Transverse colon (tissue), 4 donors: ENCODE measurements at places on chromosomes 2 and 18. TPM values are rescaled to one million over a fixed set of nuclear protein-coding genes. Genes with fewer than 3 reads are reported as not detected.

DOCK10 gene
- 5.2 TPM for total RNA-seq

C2orf80 gene
- not detected for total RNA-seq

GPR148 gene
- total RNA-seq, result not detected

LMAN1 gene
- 56.5 TPM for total RNA-seq

GLI2 gene
- 1.1 TPM for total RNA-seq

ABCB11 gene
- total RNA-seq, result 41.8 TPM

ASB3 gene
- 18.9 TPM for total RNA-seq

SPDYA gene
- not detected for total RNA-seq

COL4A4 gene
- total RNA-seq, result 1.5 TPM

TMEM247 gene
- total RNA-seq, result not detected

ADD2 gene
- total RNA-seq, result 1.9 TPM

CAPN14 gene
- not detected for total RNA-seq

REG3G gene
- total RNA-seq, result not detected

SF3B6 gene
- total RNA-seq, result 17.3 TPM
